Forelimb muscle (tissue), 1 donor: ENCODE measurements at places on chromosomes 3 and 15. TPM values are rescaled to one million over a fixed set of nuclear protein-coding genes. Genes with fewer than 3 reads are reported as not detected.

GRCh38 chr15:67762610-67763368 is 62.5 kb upstream of the SKOR1 start:
- no peak for DNase-seq

DNA sequence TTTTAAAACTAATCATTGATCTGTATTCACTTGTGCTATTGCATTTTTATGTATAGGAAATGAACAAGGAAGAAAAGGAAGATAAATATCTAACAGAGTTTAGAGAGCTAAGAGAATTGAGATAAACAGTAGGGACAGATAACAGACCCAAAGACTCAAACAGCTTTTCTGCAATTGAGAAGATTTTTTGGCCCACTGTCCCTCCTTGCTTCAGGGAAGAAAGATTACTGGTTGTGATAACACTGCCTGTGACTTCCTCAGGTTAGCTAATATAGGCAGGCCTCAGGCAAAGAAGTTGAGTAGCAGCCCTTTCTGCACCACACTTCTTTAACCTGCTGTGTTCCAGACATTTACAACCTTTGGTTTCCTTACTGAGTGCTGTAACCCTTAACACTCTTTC is 2.7 kb upstream of the COX17 start:
- no peak for DNase-seq

GRCh38 chr3:38110314-38111050 is 26.4 kb downstream of the ACAA1 start:
- DNase-seq = no peak

DNA sequence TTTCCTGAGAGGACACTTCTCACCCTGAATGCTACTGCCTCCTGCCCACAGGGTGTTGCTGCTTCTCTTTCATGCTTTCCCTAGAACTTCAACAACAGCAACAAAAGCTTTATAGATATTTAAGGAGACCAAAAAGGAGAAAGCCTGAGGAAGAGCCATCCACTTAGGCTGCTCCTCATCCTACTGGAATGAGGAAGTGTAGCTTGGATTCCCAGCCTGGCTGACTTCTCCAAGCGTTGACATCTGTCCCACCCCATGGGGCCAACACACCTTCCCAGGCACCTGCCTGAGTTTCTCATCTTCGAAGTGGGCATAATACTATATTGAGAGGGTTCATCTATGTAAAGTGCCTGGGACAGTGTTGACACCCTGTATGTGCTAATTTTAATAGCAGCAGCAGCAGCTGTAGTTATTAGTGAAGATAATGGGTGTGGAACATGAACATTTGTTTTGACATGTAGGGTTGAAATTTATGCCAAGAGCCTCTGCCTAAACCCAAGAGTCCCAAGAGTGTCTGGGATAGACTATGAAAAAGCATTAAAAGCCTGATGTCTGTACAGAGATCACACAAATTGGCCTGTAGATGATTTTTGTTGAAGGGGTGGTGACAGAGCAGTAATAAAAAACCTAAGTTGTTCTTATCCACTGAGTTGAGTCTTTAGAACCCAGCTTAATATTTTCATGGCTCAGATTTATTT is 96.5 kb upstream of the PIAS1 start:
- no peak for DNase-seq

The MESP1 gene
- polyA plus RNA-seq = 0.85 TPM

The PPARG gene
- 2.8 TPM for polyA plus RNA-seq

The C2CD4A gene
- 0.04 TPM for polyA plus RNA-seq
